Adipocyte (in vitro differentiated cells): ENCODE measurements at places on chromosomes 2 and 18.

DNA sequence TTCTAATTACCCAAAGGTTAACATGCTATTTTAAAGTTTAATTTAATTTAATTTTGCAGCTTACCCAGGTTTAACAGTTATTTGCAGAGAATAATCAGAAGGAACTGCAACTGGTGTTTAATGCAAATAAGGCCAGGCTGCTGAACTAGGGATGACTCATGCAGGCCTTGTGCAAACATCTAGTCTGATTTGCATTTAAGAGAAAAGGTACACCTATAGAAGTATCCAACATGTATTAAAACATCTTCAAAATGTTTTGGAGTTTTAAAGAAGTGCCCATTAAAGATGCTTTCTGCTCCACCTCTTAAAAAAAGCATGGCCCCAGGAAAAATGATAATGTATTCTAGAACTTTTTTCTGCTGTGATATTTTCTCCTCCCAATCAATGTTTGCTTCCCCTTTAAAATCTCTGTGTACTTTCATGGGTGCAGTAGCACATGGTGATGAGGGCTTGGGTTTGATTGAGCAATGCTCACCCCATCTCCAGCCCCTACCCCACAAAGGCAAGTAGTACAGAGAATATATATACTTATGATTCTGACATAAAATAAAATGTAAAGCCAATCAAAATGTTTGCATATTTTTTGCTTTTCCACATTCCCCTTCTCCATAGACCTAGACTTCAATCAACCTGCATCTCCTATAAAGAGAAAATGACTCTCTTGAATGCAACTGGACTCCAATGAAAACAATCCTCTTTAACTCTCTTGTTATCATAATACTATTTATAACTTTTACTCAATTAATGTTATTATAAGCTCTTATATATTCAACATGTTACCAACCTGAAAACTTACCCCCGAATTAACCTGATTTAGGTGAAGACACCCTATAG, 54.1 kb downstream of the ATP8B1 start:
- peak; percentile 63 for DNase-seq

DNA sequence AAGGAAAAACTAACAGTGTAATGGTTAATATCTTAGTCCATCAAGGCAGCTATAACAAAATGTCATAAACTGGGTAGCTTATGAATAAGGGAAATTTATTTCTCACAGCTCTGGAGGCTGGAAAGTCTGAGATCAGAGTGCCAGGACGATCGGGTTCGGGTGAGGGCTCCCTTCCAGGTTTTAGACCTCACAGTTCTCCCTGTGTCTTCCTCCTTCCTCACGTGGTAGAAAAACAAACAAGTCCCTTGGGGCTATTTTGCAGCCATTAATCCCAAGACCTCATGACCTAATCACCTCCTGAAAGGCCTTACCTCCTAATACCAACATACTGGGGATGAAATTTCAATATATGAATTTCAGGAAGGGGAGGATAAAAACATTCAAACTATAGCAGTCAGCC, 455.9 kb downstream of the CNTNAP5 start:
- no peak for DNase-seq

DNA sequence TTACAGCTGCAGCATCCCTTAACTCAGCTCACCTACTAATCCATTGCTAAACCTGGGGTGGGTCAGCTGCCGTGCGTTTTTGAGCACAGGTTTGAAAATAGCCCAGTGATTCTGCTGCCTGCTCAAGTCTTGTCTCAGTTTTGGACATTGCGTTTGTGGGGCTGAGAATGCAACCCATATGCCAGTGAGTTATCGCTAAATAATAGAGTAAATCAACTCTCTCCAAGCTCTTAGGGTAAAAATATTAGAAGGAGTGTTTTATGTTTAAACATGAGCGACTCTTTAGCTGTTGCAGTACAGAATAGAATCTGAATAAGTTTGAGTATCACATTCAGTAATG, 2.1 kb downstream of the TSHZ1 start:
- no peak for DNase-seq

GRCh38 chr2:189485146-189485545, 43.9 kb downstream of the WDR75 start:
- no peak for DNase-seq

GRCh38 chr2:9326975-9327374, 96.4 kb downstream of the ITGB1BP1 start:
- peak; percentile 55 for DNase-seq

DNA sequence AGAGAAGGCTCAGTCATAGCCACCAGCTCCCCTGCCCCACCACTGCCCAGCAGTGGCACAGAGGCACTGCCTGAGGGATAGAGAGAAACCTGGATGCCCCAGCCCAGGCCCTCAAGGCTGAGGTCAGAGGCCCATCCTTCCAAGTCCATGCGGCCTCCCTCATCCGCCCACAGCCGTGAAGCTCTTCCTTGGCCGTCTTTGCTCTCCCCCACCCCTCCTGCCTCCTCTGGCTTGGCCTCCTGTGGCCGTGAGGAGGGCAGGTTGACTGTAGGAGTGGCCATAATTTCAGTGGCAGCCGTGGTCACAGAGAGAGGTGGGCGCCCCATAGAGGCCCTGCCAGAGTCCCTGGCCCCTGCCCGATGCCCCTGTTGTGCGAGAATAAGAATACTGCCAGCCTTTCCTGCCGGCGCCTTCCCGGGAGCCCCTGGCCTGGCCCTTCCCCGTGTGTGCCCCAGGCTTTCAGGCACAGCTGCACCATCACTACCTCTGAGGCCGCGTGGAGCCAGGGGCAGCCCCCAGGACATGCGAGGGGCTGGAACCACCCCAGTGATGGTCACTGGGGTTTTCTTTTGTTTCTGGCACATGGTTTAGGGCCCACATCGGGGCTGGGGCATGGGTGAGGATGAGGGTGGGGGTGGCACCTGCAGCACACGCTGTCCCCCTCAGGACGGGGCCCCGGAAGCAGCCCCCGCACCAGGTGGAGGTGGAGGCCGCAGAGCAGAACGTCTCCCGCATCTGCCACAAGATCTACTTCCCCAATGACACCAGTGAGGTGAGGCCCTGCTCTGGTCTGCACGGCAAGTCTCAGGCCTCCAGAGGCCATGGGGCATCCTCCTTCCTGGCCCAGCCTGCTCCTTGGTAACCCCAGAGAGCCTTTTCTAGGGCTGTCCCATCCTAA, 13.1 kb upstream of the GPR17 start:
- DNase-seq, result no peak

DNA sequence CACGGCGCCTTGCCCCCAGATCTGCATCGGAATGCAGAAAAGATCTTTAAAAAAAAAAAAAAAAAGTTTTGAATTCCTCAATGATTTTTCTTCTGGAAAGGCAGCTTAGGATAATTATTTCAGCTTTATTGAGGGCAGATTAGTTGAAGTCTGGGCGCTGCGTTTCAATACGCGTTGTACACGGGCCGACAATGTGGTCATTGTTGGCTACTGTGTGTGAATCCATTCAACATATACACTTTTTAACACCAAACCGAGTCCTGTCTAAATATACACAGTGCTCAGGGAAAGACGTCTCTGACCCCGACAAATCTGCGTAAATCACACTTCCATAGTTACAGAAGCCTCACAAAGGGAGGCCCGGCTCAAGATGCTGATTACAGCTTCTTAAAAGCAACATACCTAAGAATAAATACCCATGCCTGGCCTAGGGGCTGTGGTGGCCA, 1.4 kb upstream of the SIX3 start:
- DNase-seq, result no peak

- no peak for DNase-seq
Measured at GRCh38 chr2:6943971-6944370, 26.8 kb downstream of the RNF144A start.

DNA sequence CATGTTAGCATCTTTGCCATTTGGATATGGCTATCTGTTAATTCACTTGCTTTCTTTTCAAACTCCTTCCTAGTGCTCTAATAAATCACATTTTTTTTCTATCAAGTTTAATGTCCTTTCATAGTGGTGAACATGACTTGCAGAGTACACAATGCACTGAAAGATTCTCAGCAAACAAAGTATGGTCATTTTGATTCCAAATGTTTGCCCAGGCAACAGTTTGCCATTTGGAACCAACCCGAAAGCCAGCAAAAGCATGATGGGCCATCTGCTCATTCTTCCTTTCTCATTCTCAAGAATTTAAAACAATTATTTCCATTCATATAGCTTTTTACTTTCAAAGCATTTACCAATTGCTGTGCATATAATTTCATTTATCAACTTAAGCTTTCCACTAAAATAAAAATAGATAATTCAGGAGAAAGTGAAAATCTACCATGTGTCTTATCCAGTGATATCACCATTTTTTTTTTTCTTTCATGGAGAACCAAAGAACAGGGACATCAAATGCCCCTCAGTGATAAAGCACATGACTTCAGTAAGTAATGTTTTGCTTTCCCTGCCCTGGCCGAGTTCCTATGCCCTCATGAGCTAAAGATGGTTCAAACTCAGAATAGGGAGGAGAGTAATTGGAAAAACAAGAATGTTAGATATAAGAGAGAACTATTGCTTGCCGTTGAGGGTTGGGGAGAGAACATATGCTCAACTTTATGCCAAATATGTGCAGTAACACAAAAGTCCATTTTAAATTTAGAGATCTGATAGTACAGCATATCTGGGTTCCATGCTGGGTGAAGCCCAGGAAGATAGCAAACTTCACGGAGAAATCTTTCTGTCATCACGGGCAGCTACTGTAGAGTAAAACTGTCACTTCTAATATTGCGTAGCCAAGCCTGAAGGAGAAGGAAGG, 62.1 kb downstream of the HNMT start:
- DNase-seq, result no peak

DNA sequence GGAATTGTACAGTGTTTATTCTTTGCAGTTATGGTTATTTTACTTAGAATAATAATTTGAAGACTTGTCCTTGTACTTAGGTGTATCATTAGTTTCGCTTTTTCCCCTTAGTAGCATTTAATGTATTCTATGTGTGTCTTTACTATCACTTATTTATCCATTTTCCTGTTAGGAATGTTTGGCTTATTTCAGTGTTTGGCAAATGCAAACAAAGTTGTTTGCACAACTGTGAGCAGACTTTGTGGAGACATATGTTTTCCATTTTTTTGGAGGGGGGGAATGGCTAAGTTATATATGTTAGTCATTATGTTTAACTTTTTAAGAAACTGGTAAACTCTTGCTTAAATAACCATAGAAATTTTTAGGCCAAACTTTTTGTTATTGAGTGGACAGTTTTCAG, 447.7 kb downstream of the SOX11 start:
- DNase-seq, result no peak

- peak; percentile 42 for DNase-seq
Measured at GRCh38 chr2:234368861-234369261, 128.0 kb downstream of the ARL4C start.

GRCh38 chr2:144237830-144238627, 281.9 kb downstream of the ZEB2 start:
- no peak for DNase-seq

DNA sequence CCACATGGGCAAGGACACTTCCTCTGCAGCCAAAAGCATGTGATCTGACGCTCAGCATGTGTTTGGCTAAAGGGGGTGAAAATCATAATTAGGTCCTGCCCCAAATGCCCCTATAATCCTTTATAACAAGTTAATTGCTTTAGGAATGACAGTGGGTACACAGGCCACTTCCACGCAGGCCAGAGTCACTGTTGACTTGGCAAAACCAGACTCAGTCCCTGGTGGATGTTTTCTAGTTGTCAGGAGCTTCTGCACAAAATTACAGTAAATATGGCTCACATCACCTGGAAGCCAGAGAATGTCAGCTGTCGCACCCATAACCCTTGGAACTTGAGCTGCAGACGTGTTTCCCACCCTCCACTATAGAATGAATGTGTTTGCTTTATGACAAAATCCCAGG, 13.3 kb upstream of the PXDN start:
- DNase-seq, result no peak

DNA sequence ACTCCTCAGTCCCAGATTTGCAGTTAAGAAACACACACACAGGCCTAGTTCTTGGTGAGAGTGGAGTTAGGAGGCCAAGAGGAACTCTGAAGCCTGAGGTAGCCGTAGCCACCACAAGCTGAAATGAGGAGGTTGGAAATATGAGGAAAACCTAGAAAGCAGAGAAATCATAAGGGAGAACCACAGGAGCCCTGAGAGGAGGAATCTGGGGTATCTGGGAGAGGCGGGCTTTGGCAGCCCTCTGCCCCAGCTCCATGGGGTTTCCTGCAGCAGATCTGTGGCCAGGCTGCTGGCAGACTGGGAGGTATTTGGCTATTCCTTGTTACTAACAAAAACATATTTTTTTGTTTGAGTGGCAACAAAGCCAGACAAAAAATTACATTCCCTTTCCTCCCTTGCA, 11.0 kb downstream of the SOX11 start:
- DNase-seq, result no peak

- no peak for DNase-seq
Measured at GRCh38 chr2:100042562-100042961, 99.8 kb downstream of the AFF3 start.

DNA sequence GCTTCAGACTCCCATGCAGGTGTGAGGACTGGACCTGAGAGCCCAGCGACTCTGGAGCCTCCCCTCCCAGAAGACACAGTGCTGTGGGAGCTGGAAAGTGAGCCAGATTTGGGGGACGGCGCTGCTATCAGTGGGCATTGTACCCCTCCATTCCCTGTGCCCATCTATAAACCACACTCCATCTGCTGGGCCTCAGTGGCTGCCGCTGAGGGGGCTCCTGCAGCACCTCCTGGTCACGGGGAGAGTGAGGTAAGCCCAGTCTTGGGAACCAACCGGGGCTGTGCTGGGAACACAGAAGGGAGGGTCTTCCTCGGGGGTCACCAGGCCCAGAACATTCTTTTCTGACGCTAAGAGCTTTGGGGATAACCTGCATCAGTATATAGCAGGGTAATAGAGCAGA, 9.5 kb downstream of the PSD4 start:
- DNase-seq, result no peak

DNA sequence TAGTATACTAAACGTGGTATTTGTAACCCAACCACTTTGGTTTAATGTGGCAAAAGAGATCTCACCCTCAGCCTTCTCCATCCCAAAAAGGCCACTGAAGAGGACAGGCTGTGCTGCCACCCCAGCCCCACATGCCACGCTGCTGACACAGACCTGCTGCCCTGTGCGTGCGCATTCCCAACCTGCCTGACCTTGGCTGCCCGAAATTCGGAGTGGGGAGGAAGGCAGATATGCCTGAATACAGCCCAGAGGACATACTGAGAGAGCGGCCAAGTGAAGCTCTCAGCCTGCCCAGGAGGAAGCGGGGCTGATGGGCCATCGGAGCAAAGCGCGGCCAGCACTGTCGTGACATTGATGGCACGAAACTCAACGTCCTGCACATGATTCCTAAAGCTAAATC, 70.0 kb downstream of the HDAC4 start:
- DNase-seq, result no peak

GRCh38 chr2:205543262-205543843, 138.9 kb upstream of the NRP2 start:
- no peak for DNase-seq

DNA sequence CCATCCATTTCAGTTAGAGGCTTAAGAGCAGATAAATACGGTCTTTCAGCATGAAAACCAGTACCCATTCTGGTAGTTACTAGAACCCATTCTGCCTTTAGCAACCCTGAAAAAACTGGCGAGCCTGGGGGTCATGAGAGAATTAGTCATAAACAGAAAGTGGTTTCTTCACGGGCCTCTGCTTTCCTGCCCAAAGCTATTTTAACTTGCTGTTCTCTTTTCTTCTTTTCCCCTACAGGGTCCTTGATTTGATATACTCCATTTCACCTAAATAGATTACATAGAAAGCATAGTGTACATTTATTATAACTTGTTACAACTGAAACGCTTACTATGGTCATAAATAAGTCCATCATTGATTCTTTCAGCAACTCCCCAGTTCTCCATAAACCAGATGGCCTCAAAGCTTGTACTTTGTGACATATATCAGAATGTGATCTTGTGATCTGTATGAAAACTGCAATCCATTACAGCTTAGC, 48.3 kb downstream of the WDFY1 start:
- DNase-seq, result peak; percentile 14
